GM23248 (cell line): ENCODE measurements at places on chromosomes 12 and 14.
A peak's percentile ranks its signal among the peaks of the same experiment; 100 is the strongest.

GRCh38 chr14:104924421-104925213 lies at the start of gene PLD4:
Gene PLD4, plus strand, starts transcription at chr14:104924879. Its CDS starts 2,262 bp downstream, at chr14:104927141.
- no peak within 1 kb of the TSS for H3K4me3 ChIP-seq
- H3K4me1 ChIP-seq, result no peaks in the 10 kb centered on the region
- 0 out of 2 replicates have a peak, but pooled peaks cover 4% of the 10 kb centered on the region for H3K27me3 ChIP-seq
- no peaks in the 10 kb centered on the region for H3K36me3 ChIP-seq
- no peak for DNase-seq

DNA sequence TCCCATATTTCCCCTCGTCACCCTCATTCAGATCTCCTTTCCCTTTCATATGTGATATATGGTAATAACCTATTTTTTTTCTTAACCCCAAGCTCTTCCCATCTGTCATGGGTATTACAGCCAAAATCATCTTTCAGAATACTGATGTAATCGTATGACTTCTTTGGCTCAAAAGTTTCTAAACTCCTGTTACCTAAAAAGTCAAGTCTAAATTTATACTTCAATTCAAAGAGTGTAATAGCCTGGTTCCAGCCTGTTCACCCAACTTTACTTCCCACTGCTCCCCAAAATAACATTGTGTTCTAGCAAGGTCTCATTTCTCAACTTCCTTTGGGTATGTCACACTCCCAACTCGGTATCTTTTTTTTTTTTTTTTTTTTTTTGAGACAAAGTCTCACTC lies 48.5 kb downstream of the TBK1 start:
- H3K36me3 ChIP-seq, result peaks cover 62% of the 10 kb centered on the region
- H3K27me3 ChIP-seq, result no peaks in the 10 kb centered on the region
- no peak for DNase-seq
- no peak overlapping the region for H3K4me3 ChIP-seq
- H3K27ac ChIP-seq, result no peak overlapping the region

- peaks cover 21% of the 10 kb centered on the region for H3K4me1 ChIP-seq
- no peak overlapping the region for H3K27ac ChIP-seq
- H3K4me3 ChIP-seq, result no peak overlapping the region
- H3K27me3 ChIP-seq, result no peaks in the 10 kb centered on the region
- H3K36me3 ChIP-seq, result no peaks in the 10 kb centered on the region
Observed at GRCh38 chr14:83473416-83474235, 1940.0 kb upstream of the SEL1L start.

GRCh38 chr14:77338302-77338701 lies 17.5 kb downstream of the GSTZ1 start:
- no peak for DNase-seq
- peaks cover 11% of the 10 kb centered on the region for H3K4me1 ChIP-seq
- H3K4me3 ChIP-seq, result no peak overlapping the region
- no peaks in the 10 kb centered on the region for H3K36me3 ChIP-seq

- peak; percentile 94 for DNase-seq
- no peaks in the 10 kb centered on the region for H3K27me3 ChIP-seq
- peak overlapping the region; percentile 92 for H3K27ac ChIP-seq
- H3K36me3 ChIP-seq, result no peaks in the 10 kb centered on the region
- peaks cover 53% of the 10 kb centered on the region for H3K4me1 ChIP-seq
- peak overlapping the region; percentile 61 for H3K4me3 ChIP-seq
Observed at GRCh38 chr14:52355016-52355431, 40.9 kb downstream of the PTGER2 start.

DNA sequence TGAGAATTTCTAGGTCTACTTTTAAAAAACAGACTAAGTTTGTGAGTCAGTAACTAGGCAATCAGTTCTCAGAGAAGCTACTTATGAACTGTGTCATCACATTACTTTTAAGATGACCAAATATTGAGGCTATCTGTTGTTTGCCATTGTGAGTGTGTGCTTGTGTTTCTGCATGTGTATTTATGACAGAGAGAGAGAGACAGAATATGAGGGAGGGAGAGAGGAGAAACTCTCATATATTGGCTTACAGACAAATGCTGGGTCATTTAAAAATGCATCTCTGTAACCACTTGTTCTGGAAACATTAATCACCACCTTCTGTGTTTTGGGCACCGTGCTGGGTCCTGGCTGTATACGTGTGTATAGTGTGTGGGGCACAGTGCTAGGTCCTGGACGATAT lies 161.5 kb upstream of the FRMD6 start:
- H3K27ac ChIP-seq, result peak overlapping the region; percentile 67
- peaks cover 31% of the 10 kb centered on the region for H3K4me1 ChIP-seq
- H3K27me3 ChIP-seq, result no peaks in the 10 kb centered on the region
- peak; percentile 86 for DNase-seq
- no peaks in the 10 kb centered on the region for H3K36me3 ChIP-seq

DNA sequence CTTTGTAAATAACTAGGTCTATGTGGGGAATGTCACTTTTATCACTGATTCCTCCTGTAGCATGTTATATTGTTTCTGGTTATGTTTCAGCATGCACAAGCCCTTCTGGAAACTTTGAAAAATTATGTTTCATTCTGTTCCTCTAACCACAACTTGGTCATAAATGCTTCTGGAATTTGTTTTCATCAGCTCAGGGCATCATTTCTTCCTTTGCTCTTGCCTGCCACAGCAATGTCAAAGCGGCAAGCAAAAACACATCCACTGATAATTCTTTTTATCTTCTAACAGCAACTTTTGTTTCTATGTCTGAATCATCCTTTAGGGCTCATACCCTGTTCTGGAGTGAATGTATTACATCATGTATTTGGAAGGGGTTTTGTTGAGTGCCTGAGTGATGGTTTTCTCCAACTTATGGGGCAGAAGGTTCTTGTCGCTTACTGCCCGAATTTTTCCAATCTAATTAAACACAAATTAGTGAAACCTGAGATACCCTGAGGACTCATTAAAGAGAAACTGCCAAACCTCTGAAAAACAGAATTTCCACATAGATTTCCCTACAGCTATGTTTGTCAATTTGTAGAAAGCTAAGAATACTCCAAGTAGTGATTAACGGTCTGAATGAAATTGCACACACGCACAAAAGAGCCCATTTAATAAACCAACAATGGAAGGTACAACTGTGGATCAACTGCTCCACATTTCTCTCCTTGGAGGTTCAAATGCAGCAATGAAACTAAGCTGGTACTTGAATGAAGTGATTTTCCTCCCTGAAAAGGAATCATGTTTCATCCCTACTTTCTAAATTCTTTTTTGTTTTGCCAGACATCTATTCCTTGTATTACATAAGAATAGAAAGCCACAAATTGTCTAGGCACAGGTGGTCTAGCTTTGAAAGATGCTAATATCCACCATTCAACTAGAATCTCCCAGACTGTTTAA lies 173.5 kb upstream of the KRR1 start:
- H3K27ac ChIP-seq, result peak overlapping the region; percentile 61
- H3K4me1 ChIP-seq, result peaks cover 26% of the 10 kb centered on the region
- H3K27me3 ChIP-seq, result no peaks in the 10 kb centered on the region
- peak; percentile 78 for DNase-seq
- no peaks in the 10 kb centered on the region for H3K36me3 ChIP-seq

GRCh38 chr12:4111010-4111409 lies 162.6 kb upstream of the CCND2 start:
- no peak for DNase-seq
- no peak overlapping the region for H3K27ac ChIP-seq
- H3K4me3 ChIP-seq, result no peak overlapping the region
- no peaks in the 10 kb centered on the region for H3K4me1 ChIP-seq
